ENCODE measurements at places on chromosomes 2 and 18.

DNA sequence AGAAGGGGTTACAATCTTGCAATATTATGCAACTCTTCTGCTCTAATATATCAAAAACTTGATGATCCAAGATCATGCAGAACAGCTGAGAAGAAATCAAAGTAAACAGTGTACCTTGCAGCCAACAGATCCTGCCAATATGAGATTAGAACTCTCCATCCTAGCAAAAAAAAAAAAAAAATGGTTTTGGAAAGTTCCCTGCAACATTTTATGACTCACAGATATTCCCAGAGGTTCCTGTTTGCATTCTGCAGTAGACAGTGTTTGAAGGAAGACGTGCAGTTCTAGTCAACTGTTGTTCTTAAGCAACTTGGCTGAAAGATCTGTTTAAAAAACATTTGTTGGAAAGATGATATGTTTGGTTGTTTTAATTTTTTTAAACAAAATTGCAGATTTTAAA, 103.6 kb upstream of the WDR75 start:
- DNase-seq: no peak

GRCh38 chr18:12518326-12518725, 110.6 kb downstream of the PRELID3A start:
- no peak for DNase-seq

GRCh38 chr2:117087535-117088291, 726.8 kb upstream of the DDX18 start:
- no peak for DNase-seq

GRCh38 chr2:150971910-150972309, 289.8 kb downstream of the RBM43 start:
- no peak for DNase-seq

DNA sequence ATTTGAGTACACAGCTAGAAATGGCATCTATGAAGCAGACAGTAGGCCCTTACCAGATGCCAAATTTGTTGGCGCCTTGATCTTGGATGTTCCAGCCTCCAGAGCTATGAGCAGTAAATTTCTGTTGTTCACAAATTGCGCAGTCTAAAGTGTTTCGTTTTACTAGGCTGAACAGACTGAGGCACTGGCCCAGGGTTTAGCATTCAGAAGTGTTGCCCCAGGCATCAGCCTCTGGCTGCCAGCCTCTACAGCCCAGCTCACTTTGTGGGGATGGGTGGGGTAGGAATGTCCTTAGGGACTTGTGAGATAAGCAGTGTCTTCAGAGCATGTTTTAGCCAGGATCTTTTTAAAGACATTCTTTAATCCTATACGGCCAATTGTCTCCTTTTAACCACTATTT, 51.5 kb upstream of the MGAT5 start:
- no peak for DNase-seq

DNA sequence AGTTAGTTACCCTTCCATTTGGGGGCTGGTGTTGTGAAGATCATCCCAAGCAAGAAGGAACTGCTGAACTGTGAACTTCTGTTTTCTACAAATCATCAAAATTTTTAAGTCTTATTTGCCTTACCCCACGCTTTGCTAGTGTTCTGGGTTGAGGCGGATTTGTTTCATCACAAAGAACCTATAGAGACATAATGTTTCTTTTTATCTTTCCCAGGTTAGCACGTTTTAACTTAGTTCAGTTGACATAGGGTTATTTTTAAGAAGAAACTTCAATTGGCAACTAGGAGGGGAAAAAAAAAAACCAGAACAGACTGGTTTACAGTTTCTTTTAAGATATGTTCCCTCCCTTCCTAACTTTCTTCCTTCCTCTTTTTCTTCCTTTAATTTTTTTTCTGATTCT, 31.1 kb upstream of the CERS6 start:
- no peak for DNase-seq

DNA sequence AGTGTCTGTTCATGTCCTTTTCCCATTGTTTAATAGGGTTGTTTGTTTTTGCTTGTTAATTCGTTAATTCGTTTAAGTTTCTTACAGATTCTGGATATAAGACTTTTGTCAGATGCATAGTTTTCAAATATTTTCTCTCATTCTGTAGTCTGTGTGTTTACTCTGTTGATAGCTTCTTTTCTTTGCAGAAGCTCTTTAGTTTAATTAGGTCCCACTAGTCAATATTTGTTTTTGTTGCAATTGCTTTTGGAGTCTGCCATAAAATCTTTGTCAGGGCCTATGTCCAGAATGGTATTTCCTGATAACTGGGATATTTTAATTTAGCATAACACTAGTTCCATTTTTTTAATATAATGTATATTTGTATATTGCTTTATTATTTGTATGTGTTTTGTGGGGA, 1380.1 kb downstream of the SUCLG1 start:
- no peak for DNase-seq

- DNase-seq: no peak
These were observed 123.0 kb downstream of the AGAP1 start for GRCh38 chr2:235616885-235617284.

DNA sequence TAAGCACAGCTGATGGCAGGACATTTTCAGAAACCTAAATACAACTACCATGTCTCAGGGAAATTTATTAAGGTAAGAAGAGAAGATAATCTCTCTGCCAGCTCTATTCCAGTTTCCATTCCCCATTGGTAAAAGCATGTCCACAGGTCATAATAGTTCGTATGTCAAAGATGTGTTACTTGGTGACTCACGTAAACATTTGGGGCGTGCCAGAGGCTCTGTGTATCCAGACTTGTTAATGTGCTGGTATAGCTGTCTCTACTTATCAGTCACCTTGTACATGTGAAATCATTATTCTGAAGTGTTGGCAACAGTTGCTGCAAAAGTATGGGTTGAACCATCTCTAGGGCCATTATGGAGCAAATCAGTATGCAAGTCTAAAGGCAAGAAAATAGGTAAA, 1345.1 kb downstream of the SUCLG1 start:
- DNase-seq: no peak

GRCh38 chr2:152396051-152396511, 61.1 kb downstream of the FMNL2 start:
- DNase-seq: no peak

DNA sequence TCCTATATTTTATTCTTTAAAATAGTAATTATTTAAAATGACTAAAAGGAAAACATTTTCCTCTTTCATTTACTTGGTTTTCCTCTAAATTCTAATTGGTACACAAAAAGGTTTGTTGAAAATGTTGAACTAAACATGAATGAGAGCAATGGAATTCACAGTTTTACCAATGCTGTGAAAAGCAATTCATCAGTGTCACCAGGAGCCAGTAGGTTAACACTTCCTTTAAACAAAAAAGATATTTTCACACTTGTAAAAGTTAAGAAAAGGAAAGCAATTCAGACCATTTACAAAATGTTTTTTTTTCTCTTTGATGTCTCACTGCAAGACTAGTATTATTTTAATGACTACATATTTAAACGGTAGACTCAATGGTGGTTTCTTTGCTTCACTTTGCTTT, 341.6 kb downstream of the RIT2 start:
- DNase-seq: no peak

GRCh38 chr2:64094663-64095382, 49.4 kb downstream of the PELI1 start:
- DNase-seq: peak; percentile 4

DNA sequence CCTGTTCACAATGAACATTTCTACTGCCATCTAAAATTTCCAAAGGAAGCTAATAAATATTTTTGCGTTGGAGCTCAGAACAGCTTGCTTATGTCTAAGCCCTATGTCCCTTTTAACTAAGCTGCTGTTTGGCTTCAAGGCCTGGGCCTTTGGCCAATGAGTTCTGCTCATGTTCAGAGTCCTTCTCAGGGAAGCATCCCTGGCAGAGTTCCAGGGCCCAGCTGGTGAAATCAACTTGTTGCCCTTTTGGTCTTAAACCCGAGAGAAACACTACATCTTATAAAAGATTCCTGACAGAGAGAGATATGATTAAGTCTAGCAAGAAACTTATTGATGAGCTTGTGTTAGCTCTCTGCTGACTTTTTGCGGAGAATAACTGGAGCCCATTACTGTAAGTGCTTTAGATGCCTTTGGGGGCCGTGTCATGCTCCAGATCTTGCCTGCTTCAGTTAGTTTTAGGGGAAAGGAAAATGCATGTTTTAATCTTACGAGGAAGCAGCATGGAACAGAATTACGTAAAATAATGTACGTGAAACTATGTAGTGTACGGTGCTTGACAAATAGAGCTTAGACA, 102.5 kb upstream of the NOSTRIN start:
- DNase-seq: no peak

DNA sequence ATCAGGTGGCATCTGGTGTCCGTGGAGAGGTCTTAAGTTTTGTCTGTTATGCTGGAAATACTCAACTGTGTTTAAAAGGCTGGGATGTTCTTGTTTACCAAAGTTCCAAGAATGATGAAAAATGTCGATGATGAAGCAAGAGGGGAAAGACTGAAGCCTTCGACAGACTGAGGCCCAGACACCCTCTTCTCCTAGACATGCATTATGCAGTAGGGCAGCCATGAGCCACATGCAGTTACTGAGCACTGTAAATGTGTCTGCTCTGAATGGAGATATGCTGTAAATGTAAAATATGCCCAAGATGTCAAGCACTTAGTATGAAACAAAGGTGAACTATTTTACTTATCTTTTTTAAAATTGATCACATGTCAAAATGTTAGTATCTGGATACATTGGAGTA, 163.1 kb downstream of the GALNT14 start:
- no peak for DNase-seq

DNA sequence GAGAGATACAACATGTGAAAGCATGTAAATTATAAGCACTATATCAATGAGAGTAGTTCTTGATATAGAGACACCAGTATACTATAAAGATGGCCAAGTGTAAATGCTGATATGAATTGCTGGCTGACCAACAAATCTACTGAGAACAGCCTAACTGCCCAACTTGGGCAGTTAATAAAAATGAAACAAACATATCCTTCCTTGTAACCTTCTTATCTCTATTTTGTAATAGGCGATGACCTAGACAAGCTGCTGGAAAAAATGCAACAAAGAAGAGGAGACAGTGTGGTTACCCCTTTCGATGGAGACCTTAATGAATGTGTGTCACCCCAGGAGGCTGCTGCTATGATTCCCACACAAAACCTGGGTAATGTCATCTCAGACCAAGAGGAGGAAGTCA, 148.7 kb downstream of the ESCO1 start:
- DNase-seq: peak; percentile 4

DNA sequence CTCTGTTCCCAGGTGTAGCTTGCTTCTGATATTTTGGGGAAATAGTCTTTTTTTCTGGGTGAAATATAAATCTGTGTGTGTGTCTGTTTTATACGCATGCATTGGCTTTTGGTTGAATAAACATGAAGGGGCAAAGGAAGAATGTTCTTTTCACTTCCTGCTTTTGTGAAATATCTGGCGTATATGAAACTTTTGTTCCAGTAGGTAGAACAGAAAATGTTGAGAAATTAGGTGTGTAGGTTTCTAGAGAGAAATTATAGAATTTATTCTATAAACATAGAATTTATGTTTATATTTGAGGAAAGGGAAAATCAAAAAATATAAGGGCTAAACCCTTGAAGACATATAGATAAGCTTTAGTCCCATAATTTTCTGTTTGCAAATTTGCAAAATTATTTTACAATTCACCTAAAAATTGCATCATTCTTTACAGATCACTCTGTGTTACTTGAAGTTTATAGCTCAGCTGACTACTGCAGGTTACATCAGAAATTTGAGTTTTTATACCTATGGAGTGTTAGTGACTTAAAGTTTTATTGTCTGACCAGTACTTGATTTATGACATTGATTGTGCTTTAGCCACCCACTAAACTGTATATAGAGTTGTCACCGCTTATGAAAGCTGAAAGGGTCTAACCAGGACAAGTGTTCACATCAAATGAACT, 116.1 kb downstream of the FAM117B start:
- no peak for DNase-seq

GRCh38 chr2:17576802-17577201, 36.3 kb downstream of the VSNL1 start:
- no peak for DNase-seq

DNA sequence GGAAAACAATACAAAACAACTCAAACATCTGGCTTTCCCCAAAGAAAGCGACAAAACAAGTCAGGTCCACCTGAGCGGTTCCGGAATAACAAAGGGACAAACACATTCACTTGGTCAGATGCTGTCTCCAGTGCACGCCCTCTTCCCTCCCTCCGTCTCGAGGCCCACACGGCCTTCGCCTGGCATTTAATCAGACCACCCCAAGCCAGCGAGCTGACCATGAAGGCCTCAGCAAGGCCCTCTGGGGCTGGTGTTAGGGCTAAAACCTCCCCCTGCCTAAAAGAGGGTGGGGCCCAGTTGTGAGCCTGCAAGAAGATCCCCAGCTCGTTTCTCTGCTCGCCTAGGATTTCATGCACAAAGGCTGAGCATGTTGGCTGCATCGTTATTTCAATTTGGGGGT, 180.3 kb downstream of the EIPR1 start:
- DNase-seq: no peak

DNA sequence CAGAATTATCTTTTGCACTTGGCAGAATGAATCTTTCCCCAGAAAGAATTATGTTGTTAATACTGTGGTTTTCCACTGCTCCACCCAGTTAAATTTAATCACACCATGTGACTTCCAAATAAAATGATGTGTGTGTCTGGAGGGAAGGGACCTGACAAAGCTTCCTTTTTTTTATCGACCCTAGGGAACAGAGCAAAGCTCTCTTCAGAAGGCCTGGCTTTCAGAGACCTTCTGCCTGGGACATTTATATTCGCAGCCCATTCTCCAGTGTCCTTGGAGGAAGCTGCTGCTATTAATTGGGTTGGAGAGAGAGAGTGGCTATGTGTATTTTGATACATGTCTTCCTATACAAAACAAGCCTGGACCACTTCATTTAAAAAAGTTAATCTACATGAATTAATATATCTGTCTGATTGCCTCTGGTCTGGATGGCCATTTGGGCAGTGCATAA, 233.7 kb downstream of the PRKCE start:
- peak; percentile 38 for DNase-seq

- DNase-seq: no peak
These were observed 1030.1 kb upstream of the POU3F3 start for GRCh38 chr2:103823847-103824246.

DNA sequence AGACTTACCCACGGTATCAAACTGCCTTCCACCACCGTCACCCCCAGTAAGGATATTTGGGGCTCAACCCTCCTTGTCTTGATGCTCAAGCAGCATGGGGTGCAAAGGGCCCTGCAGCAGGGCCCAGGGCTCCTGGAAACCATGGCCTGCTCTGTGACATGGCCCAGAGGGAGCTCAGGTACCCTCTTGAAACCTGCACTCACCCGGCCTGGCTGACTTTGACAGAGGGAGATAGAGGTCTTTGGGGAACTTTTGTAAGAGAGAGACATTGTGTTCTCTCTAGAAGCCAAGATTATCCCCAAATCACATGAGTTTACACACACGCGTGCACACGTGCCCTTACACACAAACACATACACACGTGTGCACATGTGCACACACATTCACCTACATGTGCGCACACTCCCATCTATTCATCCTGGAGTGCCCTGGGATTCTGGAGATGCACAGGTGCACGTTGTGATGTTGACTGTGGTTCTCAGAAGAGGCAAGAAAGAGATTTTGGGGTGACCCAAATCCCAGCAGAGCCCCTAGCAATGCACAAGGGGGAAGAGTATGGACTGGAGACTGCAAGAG, 19.6 kb upstream of the KCNK3 start:
- no peak for DNase-seq
